Activated CD4-positive, alpha-beta T cell treated with anti-CD3 and anti-CD28 coated beads, Interleukin-2, Interleukin-6, amounts not matched to agents 100 ng/mL and 50 ng/mL, durations not matched to agents 16 hours and 8 hours (primary cell): ENCODE measurements at places on chromosomes 6 and 20.

GRCh38 chr6:138450445-138450844 lies 46.4 kb downstream of the HEBP2 start:
- DNase-seq: peak; percentile 42

DNA sequence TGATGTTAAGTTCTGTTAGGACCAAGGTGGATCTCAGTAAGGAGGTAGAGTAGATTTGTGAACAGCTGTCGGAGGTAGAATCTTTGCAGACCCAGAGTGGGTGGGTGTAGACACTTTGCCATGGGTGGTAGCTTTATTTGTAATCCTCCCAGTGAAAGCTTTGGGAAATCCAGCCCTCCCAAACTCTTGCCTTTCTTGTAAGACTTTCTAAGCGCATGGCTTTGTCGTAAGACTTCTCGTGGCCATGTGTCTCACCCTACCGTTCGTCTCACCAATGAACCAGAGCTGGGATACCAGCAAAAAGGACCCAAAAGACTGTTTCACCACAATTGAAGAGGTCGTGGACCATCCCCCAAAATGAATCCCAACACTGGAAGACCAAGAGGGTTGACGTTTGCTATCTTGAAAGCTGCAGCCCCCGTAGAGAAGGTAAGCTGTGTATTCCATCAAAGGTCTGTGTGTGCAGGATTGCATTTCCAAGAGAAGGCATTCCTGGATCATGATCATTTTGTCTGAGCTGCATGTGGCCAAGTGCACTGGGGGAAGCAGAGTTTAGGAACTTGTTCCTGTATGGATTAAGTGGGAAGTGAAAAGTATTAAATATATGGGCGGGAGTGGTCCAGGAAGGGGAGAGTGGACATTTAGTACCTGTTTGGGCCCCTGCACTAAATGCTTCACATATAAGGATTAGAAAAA lies 5.8 kb upstream of the TMEM14A start:
- no peak for DNase-seq

DNA sequence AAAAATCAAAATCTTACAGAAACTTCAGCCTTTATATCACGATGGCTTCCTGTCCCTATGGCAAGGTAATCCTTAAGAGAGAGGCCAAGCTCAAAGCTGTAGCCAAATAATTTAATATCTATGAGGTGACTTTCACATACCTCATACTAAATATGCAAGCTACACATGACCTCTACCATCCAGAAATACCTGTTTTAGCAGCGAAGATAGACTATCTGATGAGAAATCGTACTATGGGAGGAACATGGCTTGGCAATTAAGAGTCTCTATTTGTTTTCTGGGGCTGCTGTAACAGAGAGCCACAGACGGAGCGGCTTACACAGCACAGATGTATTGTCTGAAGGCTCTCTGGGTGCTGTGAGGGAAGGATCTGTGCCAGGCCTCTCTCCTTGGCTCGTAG lies 31.0 kb upstream of the SALL4 start:
- no peak for DNase-seq

GRCh38 chr20:36210436-36211021 lies 25.7 kb upstream of the AAR2 start:
- no peak for DNase-seq

DNA sequence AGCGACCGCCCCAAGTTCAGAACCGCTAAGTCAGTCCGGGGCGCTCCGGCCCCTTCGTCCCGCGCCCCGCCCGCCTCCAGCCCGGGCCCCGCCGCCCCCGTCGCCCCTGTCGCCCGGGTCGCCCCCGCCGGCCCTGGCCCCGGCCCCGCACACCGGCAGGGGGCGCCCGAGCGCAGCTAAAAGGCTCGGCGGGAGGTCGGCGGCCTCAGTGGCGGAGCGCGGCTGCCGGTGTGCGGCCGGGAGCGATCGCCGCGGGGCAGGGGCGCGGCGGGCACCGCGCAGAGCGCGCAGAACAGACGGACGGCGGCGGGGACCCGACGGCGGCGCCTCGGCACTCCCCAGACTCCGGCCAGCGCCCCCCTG lies at the start of gene FNDC1:
Gene FNDC1, plus strand, starts transcription at position 208 of the 363 bp plus-strand sequence. CDS start 197 bp downstream, outside the sequence.
- DNase-seq: peak; percentile 75

GRCh38 chr20:37270576-37271420 lies 9.2 kb upstream of the GHRH start:
- DNase-seq: no peak

GRCh38 chr6:83962582-83962981 lies 71.0 kb upstream of the MRAP2 start:
- no peak for DNase-seq

- no peak for DNase-seq
Observed at GRCh38 chr6:6395581-6396197, 75.2 kb upstream of the F13A1 start.

- no peak for DNase-seq
Observed at GRCh38 chr6:110746680-110747079, 68.6 kb downstream of the CDK19 start.

- DNase-seq: no peak
Observed at GRCh38 chr6:13407709-13408695, 79.4 kb downstream of the GFOD1 start.

- DNase-seq: no peak
Observed at GRCh38 chr6:68194846-68195478, 440.1 kb upstream of the ADGRB3 start.

- DNase-seq: no peak
Observed at GRCh38 chr6:150230832-150231524, 88.1 kb downstream of the PPP1R14C start.

- no peak for DNase-seq
Observed at GRCh38 chr20:24465159-24465558, 4.3 kb upstream of the SYNDIG1 start.

DNA sequence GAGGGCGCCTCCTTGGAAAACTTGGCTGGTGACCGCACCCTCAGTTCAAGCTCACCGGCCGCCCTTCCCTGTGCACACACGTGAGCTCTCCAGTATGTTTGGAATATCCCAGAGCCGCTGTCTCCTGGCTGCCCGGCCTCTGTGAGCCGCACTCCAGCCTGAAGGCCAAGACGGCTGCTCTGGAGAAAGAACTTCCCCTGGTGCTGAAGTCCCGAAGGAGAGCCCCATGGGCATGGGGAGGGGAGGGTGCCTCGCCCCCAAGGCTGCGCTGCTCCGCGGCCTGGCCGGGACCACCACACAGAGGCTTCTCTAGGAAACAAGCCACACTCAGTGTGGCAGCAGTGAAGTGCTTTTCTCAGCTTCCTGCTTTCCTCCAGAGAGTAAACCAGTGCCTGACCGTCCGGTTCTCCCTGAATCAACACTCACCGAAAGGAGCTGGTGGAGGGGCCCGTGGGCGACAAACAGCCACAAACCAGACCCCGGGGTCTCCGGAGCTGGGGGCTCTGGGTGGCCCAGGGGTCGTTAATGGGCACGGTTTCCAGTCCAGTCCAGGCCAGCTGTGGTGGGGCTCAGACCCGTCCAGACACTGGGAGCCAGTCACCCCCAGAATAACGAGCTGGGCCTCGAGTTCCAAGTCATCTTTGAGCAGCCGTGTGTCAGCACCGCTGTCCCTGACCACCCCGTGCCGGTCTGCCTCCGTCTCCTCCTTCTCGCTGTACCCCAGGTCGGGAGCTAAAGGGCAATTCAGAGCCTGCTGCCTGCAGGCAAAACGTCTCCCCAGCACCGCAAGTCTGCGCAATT lies 87.4 kb upstream of the BHLHE23 start:
- no peak for DNase-seq

GRCh38 chr6:22929311-22929985 lies 360.1 kb downstream of the HDGFL1 start:
- no peak for DNase-seq

- peak; percentile 90 for DNase-seq
Observed at GRCh38 chr6:112286010-112286409, 31.6 kb upstream of the LAMA4 start.

DNA sequence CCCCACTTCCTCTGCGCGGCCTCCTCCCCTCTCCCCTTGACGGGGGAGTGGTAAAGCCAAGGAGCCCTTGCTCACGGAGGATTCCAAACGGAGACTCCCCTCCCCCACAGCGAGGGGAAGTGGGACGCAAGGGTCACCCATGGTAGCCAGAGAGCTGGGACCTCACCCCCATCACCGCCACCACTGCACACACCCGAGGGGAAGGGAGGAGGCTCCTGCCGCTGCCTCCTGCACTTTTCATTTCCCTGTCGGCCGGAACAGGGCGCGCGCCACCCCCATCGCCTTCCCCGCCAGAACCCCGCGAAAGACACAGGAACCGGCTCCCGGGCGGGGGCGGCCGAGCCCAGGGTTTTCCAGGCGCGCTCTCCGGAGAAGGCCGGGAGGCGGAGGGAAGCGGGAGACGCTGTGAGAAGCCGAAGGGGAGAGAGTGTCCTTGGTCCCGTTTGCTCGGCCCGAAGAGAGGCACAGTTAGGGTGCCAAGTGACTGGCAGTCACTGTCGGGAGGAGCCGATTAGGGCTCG lies 789 bp downstream of the CCND3 start:
- peak; percentile 74 for DNase-seq

GRCh38 chr6:145603991-145604390 lies 131.3 kb downstream of the EPM2A start:
- DNase-seq: no peak

DNA sequence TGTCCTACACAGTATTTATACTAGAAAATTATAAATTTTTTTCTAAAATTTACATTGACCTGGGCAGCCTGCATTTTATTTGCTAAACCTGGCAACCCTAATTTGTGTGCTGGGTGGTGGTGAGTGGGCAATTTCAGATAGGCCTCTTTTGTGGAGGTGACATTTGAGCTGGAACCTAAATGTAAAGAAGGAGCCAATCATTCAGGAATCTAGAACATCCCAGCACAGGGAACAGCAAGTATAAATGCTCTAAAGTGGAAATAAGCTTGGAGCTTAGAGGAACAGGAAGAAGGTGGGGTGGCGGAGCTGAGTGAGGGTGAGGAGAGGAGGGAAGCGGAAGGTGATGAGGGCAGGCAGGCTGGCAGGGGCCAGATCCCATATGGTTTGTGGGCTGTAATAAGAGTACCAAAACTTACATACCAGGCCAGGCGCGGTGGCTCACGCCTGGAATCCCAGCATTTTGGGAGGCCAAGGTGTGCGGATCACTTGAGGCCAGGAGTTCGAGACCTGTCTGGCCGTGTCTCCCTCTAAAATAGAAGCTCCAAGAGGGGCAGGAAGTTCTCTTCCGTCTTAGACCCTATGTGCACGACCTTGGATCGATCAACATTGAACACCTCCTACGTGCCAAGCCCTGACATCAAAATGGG lies 549 bp upstream of the CSE1L start:
- DNase-seq: peak; percentile 44

GRCh38 chr6:159842035-159842434 lies 42.0 kb downstream of the PNLDC1 start:
- no peak for DNase-seq

DNA sequence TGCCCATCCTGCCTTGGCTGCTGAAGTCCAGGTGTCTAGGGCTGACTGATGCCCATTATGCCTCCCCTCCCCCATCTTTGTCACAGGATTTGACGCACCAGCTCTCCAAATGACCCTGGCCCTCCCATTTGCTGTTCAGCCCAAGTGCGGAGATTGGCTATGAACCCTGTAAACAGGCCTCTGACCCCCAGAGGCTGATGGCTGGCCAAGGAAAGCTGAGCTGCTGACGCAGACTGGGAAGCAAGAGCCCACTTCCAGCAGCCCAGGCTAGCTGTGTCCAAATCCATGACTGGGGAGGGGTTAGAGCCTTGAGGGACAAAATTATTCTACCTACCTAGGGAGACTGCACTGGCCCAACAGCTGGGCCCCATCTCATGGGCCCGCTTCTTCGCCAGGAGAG lies 797 bp upstream of the GNRH2 start:
- no peak for DNase-seq

DNA sequence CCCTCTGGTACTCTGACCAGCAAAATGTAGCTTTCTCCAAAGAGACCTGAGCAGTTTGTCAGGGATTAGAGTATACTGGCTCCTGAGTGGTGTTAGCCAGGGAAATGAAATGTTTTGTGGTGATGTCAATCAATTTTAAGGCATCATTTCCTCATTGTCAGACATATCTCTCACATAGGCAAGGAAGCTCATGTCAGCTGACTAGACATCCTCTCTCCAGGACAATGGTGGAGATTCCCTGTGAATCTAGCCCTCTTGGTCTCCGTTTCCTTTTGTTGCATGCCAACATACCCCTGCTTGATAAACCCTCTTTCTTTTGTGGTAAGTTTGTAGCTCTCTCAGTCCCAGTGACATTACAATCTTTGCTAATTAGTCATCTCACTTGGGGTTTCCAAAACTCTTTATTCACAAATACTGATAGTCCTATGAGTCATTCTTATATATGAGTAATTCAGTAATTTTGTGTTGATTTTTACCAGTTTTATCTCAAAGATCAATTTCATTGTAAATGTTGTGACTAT lies 135.6 kb upstream of the PTPRK start:
- peak; percentile 85 for DNase-seq

DNA sequence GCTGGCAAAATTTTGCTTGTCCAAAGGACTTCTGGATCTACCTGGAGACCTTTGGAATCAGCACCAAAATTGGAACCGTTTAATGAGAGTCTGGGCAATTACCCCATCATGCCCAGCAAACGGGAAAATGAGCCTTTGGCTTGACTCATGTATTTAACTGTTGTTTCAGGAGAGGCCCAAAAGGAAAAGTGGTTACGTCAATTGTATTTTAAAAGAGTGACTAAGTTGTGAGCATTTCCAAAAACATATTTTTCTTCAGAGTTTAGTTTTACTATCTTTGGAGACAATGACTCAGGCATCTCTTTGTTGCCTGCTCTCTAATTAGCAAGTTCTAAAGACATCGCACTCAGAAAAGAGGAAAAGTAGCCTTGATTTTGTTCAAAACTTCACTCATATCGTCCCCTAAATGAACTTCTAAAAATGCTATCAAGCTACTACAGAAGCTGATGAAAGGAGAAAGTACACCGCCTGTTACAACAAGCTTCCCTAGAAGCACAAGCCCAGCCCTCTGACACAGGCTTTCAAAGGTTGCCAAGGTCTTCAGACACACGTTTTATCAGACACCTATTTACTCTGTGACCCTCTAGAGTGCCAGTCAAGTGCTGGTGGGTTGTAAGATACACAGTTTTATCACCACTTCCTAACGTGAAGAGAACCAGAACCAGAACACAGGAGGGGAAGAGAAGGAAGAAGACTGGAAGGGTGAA lies 146.2 kb downstream of the TBX18 start:
- DNase-seq: no peak

- DNase-seq: no peak
Observed at GRCh38 chr6:132362442-132363185, 38.7 kb downstream of the MOXD1 start.

- DNase-seq: no peak
Observed at GRCh38 chr6:83062225-83062624, 3.4 kb downstream of the UBE3D start.

- no peak for DNase-seq
Observed at GRCh38 chr20:24199501-24199900, 210.9 kb upstream of the GGTLC1 start.
